ENCODE measurements at places on chromosomes 4 and X.

DNA sequence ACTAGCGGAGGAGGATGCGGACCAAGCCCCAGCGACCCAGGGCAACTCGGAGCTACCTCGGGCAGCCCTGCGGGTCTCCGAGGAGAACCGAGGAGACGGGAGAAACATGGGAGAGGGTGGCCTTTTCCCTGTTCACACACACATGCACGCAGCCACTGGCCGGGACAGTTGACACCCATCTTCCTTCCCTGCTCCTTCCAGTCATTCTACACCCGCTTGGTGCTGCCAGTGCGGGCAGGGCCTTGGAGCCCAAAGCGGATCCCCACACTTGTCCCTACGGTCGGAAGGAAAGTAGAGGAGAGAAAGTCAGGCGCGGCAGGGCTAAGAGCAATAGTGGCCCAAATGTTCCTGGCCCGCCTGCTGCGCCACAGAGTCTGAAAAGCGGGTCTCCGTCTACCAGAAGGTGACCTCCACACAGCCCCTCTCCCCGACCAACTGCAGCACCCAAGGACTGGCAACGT, 1.1 kb upstream of the PPP3CA start:
- no peak for DNase-seq

DNA sequence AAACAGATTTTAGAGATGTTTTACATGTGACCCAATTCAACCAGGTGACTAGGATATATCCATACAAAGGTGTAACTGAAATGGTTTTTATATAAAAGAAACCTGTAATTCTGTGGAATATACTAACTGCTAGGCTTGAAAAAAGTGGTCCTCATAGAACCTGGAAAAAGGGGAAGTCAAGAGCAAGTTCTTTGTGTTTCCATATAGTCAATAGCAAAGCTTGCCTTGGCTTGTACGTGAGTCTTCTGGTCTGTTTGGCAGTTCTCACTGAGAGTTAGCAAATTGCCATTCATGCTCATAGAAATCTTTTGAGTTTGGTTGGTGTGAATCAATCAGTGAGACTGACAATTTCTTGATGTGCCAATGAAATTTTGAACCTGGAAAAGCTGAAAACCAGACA, 79.4 kb upstream of the SMIM10 start:
- DNase-seq, result no peak

- no peak for DNase-seq
Measured at GRCh38 chrX:72624194-72624593, 51.6 kb upstream of the HDAC8 start.

DNA sequence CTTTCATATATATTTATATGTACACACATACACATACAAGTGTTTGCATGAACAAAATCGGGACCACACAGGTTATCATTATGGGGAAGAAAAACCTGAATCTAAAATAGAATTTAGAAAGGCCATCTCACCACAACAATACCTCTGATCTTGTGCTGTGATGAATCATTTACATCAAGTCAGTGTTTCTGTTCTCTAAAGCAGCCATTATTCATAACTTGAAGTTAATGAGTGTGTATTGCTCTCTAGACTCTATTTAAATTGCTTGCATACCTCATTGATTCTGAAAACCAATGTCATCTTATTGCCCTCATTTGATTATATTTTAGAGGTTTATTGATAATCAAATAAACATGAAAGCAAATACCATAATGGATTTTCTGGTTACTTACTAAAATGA, 71.6 kb downstream of the FAM114A1 start:
- no peak for DNase-seq

DNA sequence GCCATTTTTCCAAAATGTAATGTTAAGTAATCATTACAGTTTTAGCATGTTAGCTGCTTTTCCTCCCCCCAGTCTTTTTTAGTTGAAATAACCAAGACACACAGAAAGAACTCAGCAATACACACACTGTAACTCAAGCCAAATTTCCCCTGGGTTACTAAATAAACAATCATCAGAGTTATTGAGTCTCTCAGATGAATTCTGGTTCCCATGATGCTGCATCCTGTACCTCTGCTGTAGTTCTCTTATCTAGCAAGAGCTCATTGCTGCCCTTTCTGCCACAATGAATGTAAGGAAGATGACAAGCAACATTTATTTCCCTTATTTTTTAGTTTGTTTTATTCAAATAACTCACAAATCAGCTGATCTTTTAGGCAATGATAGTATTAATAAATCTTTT, 185.1 kb downstream of the ARHGAP6 start:
- DNase-seq, result no peak

DNA sequence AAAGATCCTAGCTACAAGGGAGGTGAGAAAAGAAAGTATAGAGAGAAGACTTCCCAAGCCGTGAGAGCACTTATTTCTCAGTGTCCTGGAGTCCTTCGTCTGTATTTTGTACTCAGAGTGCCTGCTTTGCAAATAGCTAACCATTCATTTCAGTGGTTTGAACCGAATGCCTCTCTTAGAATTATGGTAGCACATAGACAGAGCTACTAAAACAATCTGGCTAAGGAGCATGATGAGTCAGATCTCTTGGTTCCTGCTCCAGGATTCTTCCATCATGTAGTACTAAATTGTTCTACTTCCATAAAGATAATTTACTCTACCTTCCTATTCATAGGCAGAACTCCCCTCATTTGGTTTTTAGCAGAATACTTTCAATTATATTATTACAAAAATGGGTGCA, 946.6 kb downstream of the STIM2 start:
- no peak for DNase-seq

DNA sequence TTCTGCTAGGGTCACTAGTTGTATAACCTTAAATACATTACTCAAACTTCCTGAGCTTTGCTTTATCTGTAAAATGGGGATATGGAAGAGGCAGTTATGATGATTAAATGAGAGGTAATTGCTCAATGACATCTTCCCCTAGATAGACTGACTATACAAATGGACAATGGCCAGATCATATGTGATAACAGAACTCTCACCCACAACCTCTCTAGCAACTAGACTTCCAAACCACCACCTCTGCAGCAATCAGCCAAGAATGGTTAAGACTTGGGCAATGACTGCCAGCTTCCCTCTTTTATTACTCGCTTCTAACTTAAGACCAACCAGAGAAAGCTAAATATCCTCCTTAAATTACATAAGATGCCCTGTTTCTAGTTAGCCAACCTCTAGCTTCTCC, 2.9 kb upstream of the SEPSECS start:
- no peak for DNase-seq

- DNase-seq, result no peak
Measured at GRCh38 chr4:176526704-176527103, 206.9 kb downstream of the SPCS3 start.

DNA sequence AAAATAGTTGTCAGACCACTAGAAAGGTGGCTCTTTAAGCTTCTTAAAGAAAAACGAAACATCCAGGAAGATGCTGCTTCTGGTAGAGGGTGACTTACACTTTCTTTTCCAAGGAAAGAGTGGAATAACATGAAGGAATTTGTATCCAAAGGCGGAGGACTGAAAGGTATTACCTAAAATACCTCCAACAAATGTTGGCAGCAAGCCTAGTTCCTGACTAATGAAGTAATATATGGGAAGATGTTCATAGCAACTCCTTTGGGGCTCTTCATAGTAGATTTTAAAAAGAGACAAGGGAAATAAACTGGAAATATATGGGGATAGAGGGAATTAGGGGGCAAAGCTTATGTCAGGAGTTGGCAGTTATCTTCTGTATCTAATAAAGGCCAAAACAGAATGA, 116.2 kb downstream of the AASDH start:
- DNase-seq, result no peak

GRCh38 chr4:87919941-87920340, 55.6 kb upstream of the SPP1 start:
- no peak for DNase-seq

GRCh38 chr4:126890383-126890782, 742.4 kb upstream of the INTU start:
- DNase-seq, result no peak

Measured in left ventricle myocardium superior (tissue), 1 donor.